Islet precursor cell (in vitro differentiated cells): ENCODE measurements at places on chromosomes 1 and 21.

- no peak for DNase-seq
These were observed 11.9 kb upstream of the MRPL39 start for GRCh38 chr21:25619198-25619597.

DNA sequence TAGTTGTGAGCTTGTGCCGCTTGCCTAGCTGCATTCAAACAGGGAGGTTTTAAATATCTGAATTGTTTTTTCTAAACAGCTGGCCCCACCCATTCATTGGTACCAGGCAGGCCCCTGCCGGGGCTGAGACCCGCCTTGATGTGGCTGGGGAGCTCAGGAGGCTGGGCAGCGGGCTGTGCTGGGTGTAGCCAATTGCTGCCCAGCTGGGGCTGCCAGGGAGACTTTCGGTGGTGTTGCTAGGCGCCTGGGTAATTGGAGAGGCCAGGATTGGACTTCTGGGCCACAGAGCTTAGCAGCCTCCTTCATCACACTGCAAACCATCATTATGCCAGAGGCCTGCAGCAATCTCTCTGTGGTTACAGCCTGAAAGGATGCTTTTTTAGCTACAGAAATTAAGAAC lies 12.2 kb downstream of the RHBDL2 start:
- DNase-seq: no peak

GRCh38 chr1:155329980-155330598 lies 9.4 kb downstream of the RUSC1 start:
- no peak for DNase-seq

GRCh38 chr1:165851034-165851658 lies 23.7 kb downstream of the UCK2 start:
- peak; percentile 89 for DNase-seq

- no peak for DNase-seq
These were observed 316.4 kb upstream of the ADGRL2 start for GRCh38 chr1:81484284-81484683.

GRCh38 chr21:15273244-15273643 lies 208.4 kb upstream of the NRIP1 start:
- DNase-seq: no peak

DNA sequence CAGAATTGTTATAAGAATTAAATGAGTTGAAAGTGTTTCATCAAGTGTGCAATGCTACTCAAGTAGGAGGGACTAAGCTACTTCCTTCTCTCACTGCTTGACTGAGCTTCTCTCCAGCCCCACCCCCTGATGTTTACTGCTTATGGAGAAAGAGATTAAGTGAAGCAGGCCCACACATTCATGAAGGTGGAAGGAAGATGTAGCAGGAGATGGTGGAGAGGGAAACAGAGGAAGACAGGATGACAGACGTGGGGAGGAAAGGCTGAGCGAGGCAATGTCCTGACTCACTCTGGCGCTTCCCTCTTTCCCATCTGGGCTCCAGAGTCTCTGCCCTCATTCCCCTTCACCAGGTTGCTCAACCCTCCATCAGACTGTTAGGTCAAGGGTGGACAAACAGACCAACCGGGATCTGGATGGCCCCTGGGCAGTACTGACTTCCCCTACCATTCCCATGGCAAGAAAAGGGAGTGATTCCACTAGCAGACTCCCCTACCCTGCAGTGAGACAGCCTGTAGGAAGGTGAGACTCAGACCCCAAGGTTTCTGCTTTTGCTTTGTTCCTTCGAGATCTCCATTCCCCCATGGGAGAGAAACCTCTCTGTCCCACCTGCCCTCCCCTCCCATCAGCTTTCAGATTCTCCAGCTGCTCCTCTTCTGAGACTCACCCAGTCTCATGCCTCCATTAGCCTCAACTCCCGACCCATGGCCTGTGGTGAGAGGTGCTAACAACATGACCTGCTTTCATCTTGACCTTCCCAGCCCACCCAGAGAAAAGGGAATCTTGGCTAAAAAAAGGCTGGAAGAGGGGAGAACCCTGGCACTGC lies 3.1 kb upstream of the ARHGEF2 start:
- no peak for DNase-seq

GRCh38 chr1:206774093-206774492 lies 1.8 kb upstream of the IL10 start:
- DNase-seq: no peak

- DNase-seq: no peak
These were observed 65.1 kb upstream of the DMRTA2 start for GRCh38 chr1:50488356-50488755.

DNA sequence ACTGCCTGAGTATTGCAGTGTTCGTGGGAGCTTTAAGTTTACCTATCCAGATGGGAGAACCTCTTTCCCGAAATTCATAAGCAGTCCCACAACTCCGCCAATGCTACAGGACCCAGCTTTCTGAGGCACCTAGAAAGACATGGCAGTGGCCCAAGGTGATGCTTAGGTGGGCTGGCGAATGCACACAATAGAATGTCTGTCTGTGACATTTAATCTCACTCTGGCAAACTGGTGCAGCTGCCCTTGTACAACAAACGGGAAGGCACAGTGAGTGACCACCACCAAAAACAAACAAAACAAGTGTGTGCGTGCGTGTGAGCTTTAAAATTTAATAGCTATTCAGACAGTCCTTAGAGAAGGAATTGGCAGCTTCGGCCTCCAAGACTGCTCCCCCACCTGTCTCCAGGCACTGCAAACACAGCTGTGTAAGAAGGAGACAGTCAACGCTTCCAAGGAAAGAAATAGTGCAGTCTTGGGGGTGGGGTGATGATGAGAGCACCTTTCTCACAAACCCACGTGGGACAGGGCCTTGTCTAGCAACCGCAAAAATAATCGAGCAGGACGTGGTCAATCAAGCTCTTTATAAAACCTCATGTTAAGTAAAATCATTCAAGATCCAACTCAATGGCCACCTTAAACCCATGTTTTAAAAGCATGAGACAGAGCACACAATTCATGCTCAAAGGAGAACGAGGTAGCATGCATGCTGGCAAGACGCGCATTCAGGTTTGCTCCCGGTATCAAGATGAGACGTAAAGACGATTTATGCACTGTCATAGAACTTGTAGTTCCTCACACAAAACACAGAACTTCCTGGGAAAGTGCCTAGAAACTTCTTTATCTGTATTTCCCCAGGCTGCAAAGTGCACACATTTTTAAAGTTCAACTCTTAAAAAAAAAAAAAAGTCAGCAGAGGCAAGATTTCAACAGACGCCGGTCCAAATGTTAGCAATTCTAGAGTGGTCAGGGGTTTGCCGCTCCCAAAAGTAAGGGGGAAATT lies 84.1 kb downstream of the TM2D1 start:
- no peak for DNase-seq

DNA sequence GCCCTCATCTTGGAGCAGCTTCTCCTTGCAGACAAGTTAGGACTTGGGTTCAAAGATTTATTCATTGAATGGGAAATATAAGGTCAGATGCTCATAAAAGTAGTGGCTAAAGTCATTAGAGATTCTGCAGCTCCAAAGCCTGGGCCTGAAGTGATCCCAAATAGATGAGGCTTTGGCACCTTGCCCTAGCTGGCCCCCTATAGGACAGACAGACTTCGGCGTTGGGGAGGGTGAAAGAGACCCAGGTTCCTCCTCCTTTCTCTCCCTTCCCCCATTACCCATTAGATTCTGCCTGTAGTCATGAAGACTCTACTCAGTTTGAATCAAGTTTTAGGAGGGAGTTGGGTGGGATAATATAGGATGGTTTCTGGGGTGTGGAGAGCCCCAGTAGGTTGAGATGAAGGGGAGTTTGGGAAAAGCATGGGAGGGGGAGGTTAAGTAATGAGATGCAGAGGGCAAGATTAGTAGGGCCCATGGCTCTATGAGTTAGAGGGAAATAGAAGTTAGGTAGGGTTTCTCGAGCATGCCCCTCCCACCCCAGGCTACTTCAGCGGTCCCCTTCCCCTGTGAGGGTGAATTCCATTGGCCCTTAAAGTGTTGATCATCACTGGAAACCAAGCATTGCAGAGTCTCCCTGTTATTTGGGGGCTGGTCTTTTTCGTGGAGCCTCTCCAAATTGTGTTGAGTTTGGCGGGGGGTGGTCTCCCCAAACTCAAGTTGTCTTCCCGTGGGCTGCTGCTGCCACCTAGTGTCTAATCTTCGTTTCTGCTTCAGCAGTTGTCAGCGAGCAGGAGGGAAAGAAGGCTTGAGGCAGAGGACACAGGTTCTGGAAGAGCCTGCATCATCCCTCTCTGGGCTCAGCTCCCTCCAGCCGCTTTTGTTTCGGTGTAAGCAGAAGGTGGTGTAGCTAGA lies 2.1 kb upstream of the AHDC1 start:
- DNase-seq: peak; percentile 84
